Activated naive CD4-positive, alpha-beta T cell treated with anti-CD3 and anti-CD28 coated beads for 36 hours (primary cell): ENCODE measurements at places on chromosomes 6 and 20. TPM values are rescaled to one million over a fixed set of nuclear protein-coding genes. Genes with fewer than 3 reads are reported as not detected.

REV3L gene
- total RNA-seq: 11.9 TPM

NKX2-2 gene
- not detected for total RNA-seq

TAGAP gene
- 79.6 TPM for total RNA-seq

ADGB gene
- not detected for total RNA-seq

VGLL2 gene
- total RNA-seq: not detected

CDSN gene
- total RNA-seq: not detected

SOBP gene
- 0.25 TPM for total RNA-seq

PTPRT gene
- not detected for total RNA-seq

SLC16A10 gene
- 8.1 TPM for total RNA-seq

HTR1E gene
- total RNA-seq: not detected

TNF gene
- total RNA-seq: 33.2 TPM

HNF4A gene
- total RNA-seq: not detected

FAM217A gene
- not detected for total RNA-seq

NNAT gene
- total RNA-seq: 0.91 TPM

SIRPB1 gene
- total RNA-seq: 1.4 TPM

PLAGL2 gene
- total RNA-seq: 63.3 TPM
